ENCODE measurements at places on chromosomes 7 and 10. TPM values are rescaled to one million over a fixed set of nuclear protein-coding genes. Genes with fewer than 3 reads are reported as not detected.

LBX1 gene
- polyA plus RNA-seq: not detected

FEZF1 gene
- not detected for polyA plus RNA-seq

HABP2 gene
- not detected for polyA plus RNA-seq

HTR5A gene
- polyA plus RNA-seq: not detected

EZH2 gene
- 11.5 TPM for polyA plus RNA-seq

LRMDA gene
- polyA plus RNA-seq: not detected

SVOPL gene
- polyA plus RNA-seq: not detected

NYAP1 gene
- polyA plus RNA-seq: 0.16 TPM

PARD3 gene
- 58.0 TPM for polyA plus RNA-seq

PRKCQ gene
- polyA plus RNA-seq: 7.2 TPM

HOXA9 gene
- polyA plus RNA-seq: 9.0 TPM

FOXI2 gene
- polyA plus RNA-seq: not detected

EBLN1 gene
- polyA plus RNA-seq: not detected

CHAT gene
- not detected for polyA plus RNA-seq

SPDYE3 gene
- not detected for polyA plus RNA-seq

CDC14C gene
- polyA plus RNA-seq: not detected

CDK14 gene
- polyA plus RNA-seq: 4.0 TPM

ECHDC3 gene
- 3.5 TPM for polyA plus RNA-seq

ABCB4 gene
- polyA plus RNA-seq: not detected

IDI2 gene
- not detected for polyA plus RNA-seq

ZNF365 gene
- 20.9 TPM for polyA plus RNA-seq

PNLIPRP1 gene
- polyA plus RNA-seq: not detected

DYNC1I1 gene
- 0.10 TPM for polyA plus RNA-seq

NUB1 gene
- polyA plus RNA-seq: 34.6 TPM

HOXA6 gene
- 0.72 TPM for polyA plus RNA-seq

ADAM12 gene
- polyA plus RNA-seq: 0.07 TPM

RAB19 gene
- 0.22 TPM for polyA plus RNA-seq

TAS2R5 gene
- polyA plus RNA-seq: 2.0 TPM

FOXP2 gene
- 0.85 TPM for polyA plus RNA-seq

Measured in keratinocyte (primary cell).